ENCODE measurements at places on chromosomes 4 and X.
A peak's percentile ranks its signal among the peaks of the same experiment; 100 is the strongest.

DNA sequence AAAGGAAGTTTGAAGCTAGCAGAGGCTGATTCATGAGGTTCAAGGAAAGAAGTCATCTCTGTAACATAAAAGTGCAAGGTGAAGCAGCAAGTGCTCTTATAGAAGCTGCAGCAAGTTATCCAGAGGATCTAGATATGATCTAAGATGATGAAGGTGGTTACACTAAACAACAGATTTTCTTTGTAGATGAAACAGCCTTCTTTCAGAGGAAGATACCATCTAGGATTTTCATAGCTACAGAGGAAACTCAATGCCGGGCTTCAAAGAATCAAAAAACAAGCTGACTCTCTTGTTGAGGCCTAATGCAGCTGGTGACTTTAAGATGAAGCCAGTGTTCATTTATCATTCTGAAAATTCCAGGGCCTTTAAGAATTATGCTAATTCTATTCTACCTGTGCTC, 28.8 kb downstream of the NR0B1 start:
- no peak for DNase-seq

GRCh38 chr4:128177498-128177897, 110.1 kb downstream of the PGRMC2 start:
- no peak for DNase-seq

- DNase-seq, result peak; percentile 72
Measured at GRCh38 chr4:172851534-172851933, 317.1 kb upstream of the GALNT7 start.

DNA sequence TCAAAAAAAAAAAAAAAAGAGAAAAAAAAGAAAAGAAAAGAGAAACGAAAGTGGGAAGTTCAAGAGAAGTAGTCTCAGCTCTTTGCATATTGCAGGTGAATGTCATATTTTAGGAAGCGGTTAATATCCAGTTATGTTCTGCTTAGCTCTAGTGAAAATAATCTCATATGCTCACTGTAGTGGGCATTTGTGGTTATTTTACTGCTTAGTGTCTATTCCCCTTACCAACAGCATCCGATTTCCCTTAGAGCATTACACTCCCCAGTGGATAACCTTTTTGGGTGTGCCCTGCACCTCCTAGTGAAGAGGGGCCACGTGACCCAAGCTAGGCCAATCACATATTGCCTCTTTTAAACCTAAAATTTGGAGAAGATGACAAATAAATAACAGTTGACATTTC, 111.2 kb upstream of the ZNF827 start:
- no peak for DNase-seq

- no peak for DNase-seq
Measured at GRCh38 chr4:72689923-72690322, 120.9 kb upstream of the ADAMTS3 start.

GRCh38 chr4:151882072-151882803, 121.4 kb upstream of the GATB start:
- no peak for DNase-seq

- DNase-seq, result peak; percentile 17
Measured at GRCh38 chrX:12548746-12549145, 242.5 kb upstream of the PRPS2 start.

- DNase-seq, result no peak
Measured at GRCh38 chrX:42678133-42678532, 99.8 kb downstream of the PPP1R2C start.

- DNase-seq, result no peak
Measured at GRCh38 chr4:94673961-94674360, 83.8 kb upstream of the BMPR1B start.

DNA sequence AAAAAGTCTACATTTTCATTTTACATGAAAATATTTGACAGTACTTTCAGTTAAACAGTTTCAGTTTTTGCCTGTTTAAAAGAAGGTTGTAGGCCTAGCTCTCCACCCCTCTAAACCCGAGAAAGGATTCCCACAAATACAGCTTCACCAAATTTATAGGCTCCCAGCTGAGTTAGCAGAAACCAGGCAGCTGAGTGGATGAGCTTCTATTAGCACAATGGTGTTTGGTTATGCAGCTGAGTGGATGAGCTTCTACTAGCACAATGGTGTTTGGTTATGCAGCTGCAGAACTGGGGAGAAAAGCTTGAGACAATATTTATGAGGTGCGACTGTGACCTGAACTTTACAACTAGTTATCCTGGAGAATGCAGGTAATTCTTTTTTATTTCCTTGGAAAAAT, 36.6 kb upstream of the PAQR3 start:
- no peak for DNase-seq

- peak; percentile 11 for DNase-seq
Measured at GRCh38 chr4:89823416-89823815, 13.5 kb downstream of the SNCA start.

DNA sequence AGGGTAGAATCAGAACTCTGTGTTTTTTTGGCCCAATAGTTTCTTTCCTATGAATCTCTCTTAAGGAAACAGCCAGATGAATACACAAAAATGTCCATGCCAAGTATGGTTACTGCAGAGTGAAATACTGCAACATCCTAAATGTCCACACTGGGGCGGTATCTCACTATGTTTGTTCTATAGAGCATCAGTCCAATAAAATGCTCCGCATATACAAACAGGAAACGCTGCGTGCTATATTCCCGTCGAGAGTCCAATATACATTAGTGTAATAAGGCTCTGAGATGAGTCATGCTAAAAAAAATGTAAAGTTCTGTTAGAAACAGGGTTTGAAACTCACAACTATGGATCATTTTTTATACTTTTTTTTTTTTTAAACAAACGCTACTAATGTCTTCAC, 72.9 kb upstream of the ENOX2 start:
- DNase-seq, result peak; percentile 48

- DNase-seq, result no peak
Measured at GRCh38 chr4:114057746-114058145, 78.3 kb upstream of the ARSJ start.

DNA sequence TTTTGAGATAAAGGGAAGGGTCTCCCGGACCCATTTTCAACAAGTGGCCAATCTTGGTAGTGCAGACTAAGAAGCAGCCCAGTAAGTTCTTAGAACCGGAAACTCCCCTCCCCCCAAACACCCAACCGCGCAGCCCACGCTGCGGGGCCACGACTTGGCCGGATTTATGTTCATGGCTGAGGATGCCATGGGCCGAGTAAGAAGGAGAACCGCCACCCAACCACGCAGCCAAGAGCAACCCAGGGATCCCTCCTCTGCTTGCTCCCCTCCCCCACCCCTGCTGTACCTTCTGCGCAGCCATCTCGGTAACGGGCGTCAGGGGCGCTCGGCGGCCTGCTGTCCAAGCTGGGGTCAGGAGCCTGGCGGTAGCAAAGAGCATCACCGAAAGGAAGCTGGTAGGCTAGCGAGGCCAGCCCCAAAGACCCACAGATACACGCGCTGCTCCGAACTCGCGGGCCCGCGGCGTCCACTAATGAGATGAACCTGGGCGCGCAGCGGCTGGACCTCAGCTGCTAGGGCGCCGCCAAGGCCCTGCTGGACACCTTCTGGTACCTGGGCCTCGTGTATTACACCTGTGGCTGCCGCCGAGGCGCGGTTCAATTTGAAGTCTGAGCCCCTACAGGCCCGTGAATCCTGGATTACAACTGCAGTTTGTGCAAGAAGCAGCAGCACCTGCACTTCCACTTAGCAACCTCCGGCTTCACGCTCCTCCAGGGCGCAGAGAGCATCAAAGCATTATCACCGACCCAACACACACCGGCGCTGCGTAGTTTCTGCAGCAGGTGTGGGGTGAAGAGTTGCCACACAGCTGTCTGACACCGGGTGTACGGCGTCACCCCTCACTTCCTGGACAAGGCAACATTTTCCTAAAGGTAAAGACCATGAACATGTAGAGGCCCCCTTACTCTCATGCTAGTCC, 63.4 kb downstream of the NUDT10 start:
- DNase-seq, result no peak

DNA sequence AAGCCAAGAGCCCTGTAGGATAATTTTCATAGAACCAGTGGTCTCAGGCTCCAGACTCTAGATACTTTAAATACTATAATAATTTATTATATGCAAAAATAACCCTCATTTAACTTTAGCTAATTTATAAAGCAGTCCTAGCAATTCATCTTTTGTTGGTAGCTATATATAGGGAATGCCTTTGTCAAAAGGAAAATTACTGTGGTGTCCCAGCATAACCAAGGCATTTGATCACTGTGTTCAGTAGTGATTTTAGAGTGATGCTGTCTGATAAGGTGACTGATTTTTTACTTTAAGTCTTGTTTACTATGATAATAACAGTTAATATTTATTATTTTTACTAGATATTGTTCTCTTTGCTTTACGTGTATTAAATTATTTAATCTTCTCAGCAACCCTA, 61.2 kb downstream of the PAQR3 start:
- DNase-seq, result no peak

- no peak for DNase-seq
Measured at GRCh38 chr4:169611157-169611556, 1.2 kb downstream of the NEK1 start.

DNA sequence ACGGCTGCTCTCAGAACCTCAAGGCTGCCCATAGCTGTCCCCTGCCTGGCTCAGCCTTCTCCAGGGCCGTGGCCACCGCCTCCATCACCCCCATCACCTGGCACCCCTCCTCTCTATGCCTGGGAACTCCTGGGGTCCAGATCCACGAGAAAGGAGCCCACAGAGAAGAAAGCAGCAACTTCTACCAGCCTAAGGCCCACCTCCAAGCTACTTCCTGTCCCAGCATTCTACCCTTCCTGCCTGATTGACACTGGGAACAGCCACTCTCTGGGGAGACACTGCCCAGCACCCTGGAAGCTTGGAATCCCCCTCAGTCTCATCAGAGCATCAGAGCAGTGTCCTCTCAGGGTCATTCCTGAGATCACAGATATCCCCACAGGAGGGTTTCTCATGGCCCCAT, 36.9 kb upstream of the PROM1 start:
- peak; percentile 1 for DNase-seq

GRCh38 chr4:139975830-139976272, 178.1 kb downstream of the MAML3 start:
- DNase-seq, result peak; percentile 56

- DNase-seq, result peak; percentile 21
Measured at GRCh38 chr4:142558851-142559250, 287.2 kb downstream of the INPP4B start.

DNA sequence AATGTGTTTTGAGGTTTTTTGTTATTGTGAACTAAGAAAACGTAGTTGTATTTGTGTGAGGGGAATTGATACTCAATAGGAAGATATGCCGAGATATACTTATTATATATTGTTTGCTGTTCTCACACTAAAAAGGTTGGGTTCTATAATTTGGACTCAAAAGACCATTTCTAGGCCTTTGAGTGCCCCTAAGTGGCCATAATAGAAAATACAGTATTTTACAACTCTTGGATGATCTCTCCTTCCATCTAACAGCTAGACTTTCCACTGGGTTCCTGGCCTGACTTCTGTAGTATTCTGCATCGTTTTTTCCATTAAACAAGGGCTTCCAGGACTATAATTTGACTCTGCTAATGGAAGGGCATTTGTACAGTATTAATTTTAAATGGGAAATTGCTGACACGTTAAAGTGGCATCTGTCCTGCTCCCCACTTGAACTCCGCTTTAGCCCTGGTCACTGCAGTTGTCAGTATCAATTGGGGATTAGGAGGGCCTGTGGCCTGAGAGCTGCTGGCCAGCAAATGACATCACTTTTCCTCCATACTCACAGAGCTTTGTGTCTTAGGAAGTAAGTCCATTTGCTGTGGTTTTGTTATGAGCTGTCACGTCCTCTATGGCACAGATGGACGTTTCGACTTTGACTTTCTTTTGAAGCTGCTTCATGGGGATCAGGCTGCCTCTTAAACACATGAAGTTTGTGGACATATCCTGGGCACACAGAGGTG, 176.9 kb downstream of the SLIT2 start:
- DNase-seq, result peak; percentile 20

GRCh38 chrX:20266810-20267606, at the start of gene RPS6KA3:
Gene RPS6KA3 (minus strand): TSS chrX:20266909. CDS start chrX:20266632, 277 bp downstream.
- peak; percentile 79 for DNase-seq

DNA sequence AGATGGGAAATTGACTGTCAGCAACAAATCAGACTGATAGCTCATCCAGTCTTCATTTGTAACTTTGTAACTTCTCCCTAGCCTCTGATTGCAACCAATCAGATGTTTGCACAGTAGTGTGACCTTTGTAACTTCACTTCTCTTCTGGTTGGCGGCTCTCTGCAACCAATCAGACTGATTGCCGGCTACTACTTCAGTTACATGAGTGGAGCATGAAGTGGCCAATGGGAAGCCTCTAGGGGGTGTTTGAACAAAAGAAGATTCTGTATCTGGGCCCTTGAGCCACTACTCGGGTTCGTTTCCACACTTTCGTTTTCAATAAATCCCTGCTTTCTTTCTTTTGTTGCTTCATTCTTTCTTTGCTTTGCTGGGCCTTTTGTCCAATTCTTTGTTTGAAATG, 1285.8 kb downstream of the TECRL start:
- DNase-seq, result no peak

DNA sequence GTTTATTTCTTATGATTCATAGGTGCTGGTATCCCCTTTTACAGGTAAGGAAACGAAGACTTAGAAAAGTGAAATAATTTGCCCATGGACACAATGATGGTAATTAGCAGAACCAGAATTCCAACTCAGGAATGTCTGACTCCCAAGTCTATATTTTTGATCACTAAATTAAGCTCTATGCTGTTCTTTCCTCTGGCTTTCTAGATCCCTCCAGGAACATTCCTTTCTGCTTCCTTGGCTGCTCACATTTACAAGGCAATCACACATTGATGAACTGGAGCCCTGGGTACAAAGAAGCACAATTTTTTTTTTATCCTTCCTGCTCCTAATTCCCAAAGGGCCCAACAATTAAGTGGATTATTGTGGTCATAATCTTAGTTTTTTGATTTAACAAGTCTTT, 7.0 kb upstream of the CDKN2AIP start:
- DNase-seq, result no peak

DNA sequence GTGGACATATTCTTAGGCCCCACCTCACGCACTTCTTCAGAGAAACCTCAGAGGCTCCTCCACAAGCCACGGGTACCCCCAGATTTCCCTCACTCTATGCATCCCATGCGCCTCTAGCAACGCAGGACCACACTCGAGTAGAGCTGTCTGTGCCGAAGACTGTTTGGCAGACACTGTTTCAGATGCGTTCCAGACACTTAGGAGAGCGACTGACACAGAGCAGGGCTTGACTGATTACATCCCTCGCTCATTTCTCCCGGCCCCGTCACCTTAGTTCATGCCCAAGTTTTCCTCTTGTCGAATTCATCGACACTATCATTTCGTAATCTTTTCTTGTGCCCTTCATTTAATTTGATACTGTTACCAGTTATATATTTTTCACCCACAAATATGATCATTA, 15.0 kb downstream of the SORBS2 start:
- DNase-seq, result no peak

GRCh38 chr4:40992472-40993295, 221.7 kb downstream of the APBB2 start:
- peak; percentile 88 for DNase-seq

DNA sequence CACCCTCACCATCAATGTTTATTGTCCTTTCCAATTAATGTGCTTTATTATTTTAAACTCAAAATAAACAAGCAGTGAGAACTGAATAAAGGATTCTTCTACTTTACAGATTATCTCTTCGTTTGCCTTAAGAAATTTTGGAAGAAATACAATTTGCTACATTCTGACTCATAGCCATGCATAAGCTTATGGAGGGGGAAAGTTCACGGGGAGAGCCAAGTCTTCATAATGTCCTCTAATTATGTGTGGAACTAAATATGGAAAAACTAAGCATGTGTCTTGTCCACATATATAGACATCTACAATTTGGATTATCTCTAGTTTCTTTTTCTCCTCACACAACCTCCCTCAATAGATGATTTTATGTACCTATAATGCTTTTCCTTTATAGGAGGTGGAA, 17.5 kb downstream of the CXCL13 start:
- no peak for DNase-seq

Data from IMR-90 (cell line).